ENCODE measurements at places on chromosomes 6 and 20. TPM values are rescaled to one million over a fixed set of nuclear protein-coding genes. Genes with fewer than 3 reads are reported as not detected.

GRCh38 chr20:14883324-14883723, 545.9 kb upstream of the FLRT3 start:
- no peaks in the 10 kb centered on the region for H3K36me3 ChIP-seq
- H3K27ac ChIP-seq, result no peak overlapping the region
- DNase-seq, result no peak

DNA sequence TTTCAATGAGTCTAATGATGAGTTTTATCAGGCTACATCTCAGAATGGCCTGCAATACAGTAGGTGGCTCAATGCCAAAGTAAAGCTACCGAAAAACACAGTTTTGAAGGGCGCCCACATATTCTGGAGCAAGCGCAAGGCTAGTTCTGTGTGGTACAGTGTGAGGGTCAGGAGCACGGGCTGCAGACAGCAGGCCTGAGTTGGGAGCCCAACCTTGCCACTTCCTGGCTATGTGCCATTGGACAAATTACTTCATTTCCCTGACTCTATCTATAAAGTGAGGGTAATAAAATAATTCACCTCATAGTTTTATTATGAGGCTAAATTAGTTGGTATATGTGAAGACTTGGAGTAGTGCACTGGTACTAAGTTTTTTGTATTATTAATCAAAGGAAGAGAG, 150.7 kb downstream of the OPN5 start:
- peaks cover 2% of the 10 kb centered on the region for H3K4me1 ChIP-seq
- H3K36me3 ChIP-seq, result no peaks in the 10 kb centered on the region
- H3K27me3 ChIP-seq, result no peaks in the 10 kb centered on the region
- no peak for DNase-seq

METTL24 gene
- 1.4 TPM for total RNA-seq

STK38 gene
- total RNA-seq, result 17.2 TPM

LAMA4 gene
- 219 TPM for total RNA-seq

TSHZ2 gene
- 11.9 TPM for total RNA-seq

ZNF165 gene
- 0.62 TPM for total RNA-seq

DNA sequence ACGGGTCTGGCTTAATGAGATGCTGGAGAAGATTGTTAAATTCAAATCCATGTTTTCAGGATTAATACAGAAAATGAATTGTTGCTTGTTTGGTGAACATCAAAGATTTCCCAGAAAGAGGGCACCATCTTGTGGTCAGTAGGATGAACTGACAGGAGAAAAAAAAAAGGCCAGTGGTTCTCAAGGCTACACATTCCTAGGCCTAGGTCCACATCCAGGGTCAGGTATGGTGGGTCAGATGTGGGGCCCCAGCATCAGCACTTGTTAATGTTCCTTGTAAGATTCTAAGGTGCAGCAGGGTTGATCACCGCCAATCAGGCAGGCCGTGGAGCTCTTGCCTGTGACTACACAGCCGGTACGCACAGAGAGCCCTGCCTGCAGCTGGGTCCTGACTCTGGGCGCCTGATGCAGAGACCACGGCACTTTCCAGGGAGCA, 34.0 kb upstream of the FOXO3 start:
- H3K27ac ChIP-seq, result no peak overlapping the region
- H3K4me3 ChIP-seq, result no peak overlapping the region
- H3K27me3 ChIP-seq, result no peaks in the 10 kb centered on the region
- no peaks in the 10 kb centered on the region for H3K4me1 ChIP-seq
